ENCODE measurements at places on chromosomes 12 and 14. TPM values are rescaled to one million over a fixed set of nuclear protein-coding genes. Genes with fewer than 3 reads are reported as not detected.

Gene TMEM132C
- not detected for total RNA-seq

Gene CELA1
- not detected for total RNA-seq

Gene GOLGA3
- 265 TPM for total RNA-seq

Gene SLC10A1
- total RNA-seq, result not detected

Gene TAS2R50
- 2.9 TPM for total RNA-seq

Gene P2RX2
- total RNA-seq, result not detected

Gene VRTN
- total RNA-seq, result not detected

Gene FAM222A
- total RNA-seq, result 0.23 TPM

Gene SLC38A4
- total RNA-seq, result 0.56 TPM

Gene KRT74
- total RNA-seq, result not detected

Gene FOXN4
- not detected for total RNA-seq

Gene LALBA
- total RNA-seq, result not detected

Gene BRAP
- 17.6 TPM for total RNA-seq

Gene ACTR10
- total RNA-seq, result 38.0 TPM

Gene AQP5
- total RNA-seq, result 0.52 TPM
